ENCODE measurements at places on chromosomes 6 and 20.

GRCh38 chr6:12008366-12009179 lies 3.5 kb upstream of the HIVEP1 start:
- peak; percentile 89 for DNase-seq

GRCh38 chr6:105212587-105212986 lies 32.8 kb upstream of the POPDC3 start:
- DNase-seq = no peak

GRCh38 chr6:110284855-110285254 lies 73.3 kb downstream of the METTL24 start:
- DNase-seq = no peak

GRCh38 chr20:54208548-54209176 lies 775 bp downstream of the PFDN4 start:
- DNase-seq = peak; percentile 45

- DNase-seq = peak; percentile 68
These were observed 25.8 kb upstream of the SLC9A8 start for GRCh38 chr20:49786668-49787370.

GRCh38 chr6:90729057-90729456 lies 142.2 kb upstream of the MAP3K7 start:
- DNase-seq = no peak

DNA sequence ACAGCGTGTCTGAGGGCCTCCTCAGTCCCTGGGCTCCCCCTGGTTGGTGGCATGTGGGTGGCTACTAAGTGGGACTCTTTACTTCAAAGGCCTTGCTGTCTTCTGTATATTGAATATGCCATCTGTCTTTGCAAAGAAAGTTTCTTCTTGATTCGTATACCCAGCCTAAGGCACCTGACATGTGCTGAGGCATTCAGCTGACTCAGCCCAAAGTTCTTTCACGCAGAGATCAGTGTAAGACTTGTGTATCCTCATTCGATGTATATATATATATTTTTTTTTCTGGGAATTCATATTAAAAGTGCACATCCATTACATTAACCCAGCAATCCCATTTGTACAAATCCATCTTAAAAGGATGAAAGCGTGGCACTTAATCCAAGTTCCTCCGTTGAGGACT lies 115.1 kb upstream of the PMEPA1 start:
- DNase-seq = no peak

GRCh38 chr6:159642995-159643394 lies 50.0 kb downstream of the SOD2 start:
- DNase-seq = no peak

GRCh38 chr20:51500311-51500710 lies 42.2 kb downstream of the NFATC2 start:
- DNase-seq = no peak

- no peak for DNase-seq
These were observed 105.7 kb downstream of the MTFR2 start for GRCh38 chr6:136144251-136145023.

DNA sequence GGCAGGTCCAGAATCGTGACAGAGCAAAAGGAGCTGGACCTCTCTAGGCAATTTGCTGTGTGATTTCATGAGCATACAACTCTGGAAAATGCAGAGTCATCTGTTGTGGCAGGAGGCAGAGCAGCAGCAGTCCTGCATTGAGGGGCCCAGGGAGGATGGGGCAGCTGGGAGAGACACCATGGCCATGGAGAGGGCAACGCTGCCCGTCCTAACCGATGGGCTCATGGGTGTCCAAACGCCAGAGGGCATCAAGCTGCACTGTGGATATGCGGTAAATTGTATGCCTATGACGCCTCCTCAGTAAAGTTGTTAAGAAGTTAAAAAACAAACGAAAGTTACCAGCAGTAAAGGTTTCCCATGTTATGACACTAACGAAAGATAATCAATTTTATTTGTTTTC lies 42.2 kb upstream of the DACT2 start:
- DNase-seq = no peak

All from GM23338 (cell line).